Mesenteric fat pad (tissue), 1 donor: ENCODE measurements at places on chromosomes 4 and X. TPM values are rescaled to one million over a fixed set of nuclear protein-coding genes. Genes with fewer than 3 reads are reported as not detected.

- DNase-seq, result no peak
Observed at GRCh38 chr4:130573742-130574141, 1477.8 kb downstream of the C4orf33 start.

GRCh38 chr4:139392797-139393196 lies 61.1 kb upstream of the RAB33B start:
- no peak for DNase-seq

Gene CXCL1
- total RNA-seq, result 9.5 TPM

GRCh38 chr4:10013722-10014121 lies 7.6 kb downstream of the SLC2A9 start:
- DNase-seq, result no peak

GRCh38 chr4:59222221-59222620 lies 1977.9 kb upstream of the ADGRL3 start:
- no peak for DNase-seq

DNA sequence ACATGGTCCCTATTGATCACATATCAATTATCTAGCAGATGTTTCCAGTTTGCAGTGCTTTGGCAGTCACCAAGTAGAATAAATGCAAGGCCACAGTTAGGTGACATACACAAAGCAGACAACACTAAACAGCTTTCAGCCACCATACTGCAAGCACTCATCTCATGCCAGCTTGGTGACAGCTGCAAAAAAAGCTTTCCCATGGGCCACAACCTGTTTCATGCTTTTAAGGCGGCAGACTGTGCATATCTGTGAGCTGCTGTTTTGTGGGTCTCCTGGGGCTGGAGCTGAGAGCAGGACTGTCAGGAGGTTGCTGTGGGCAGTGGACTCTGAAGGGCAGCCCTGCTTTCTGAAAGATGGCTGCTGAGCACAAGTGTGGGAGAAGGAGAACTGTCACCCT lies 82.6 kb downstream of the FHDC1 start:
- no peak for DNase-seq

GRCh38 chr4:16302648-16303047 lies 76.4 kb upstream of the TAPT1 start:
- DNase-seq, result no peak

Gene CFI
- 21.9 TPM for total RNA-seq

DNA sequence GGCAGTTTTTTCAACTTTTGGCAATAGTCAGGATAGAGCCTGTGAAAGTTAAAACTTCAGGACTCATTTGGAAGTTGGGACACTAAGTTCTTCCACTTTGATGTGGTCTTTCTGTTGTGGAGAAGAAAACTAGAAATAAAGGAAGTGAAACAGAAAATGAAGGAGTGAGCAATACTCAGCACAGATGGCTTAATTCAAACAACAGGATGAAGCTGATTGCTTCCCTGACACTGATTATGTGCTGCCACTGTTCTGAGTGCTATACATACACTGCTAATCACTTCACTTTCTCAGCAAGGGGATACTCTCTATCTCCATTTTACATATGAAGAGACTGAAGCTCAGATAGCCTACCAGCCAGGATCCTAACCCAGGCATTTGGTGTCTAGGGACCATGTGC lies 235.1 kb upstream of the CPEB2 start:
- no peak for DNase-seq

Gene ARX
- total RNA-seq, result not detected

DNA sequence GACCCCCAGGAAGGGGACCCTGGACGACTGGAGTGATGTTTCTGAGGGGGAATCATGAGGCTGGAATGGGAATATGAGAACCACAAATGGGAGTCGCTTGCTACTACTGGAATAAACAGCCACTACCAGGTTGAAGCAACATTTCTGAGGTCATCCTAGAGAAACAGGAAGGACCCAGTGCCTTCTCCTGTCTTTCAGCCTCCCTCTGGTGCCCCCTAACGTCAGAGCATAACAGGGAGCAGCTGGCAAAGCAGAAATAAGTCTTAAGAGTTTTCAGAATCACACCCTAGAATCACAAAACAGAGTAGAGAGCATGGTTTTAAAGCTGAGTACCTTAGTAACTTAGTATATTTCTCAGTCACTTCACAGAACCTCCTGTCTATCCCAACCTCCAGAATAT lies 347.8 kb upstream of the PITX2 start:
- DNase-seq, result no peak

- no peak for DNase-seq
Observed at GRCh38 chr4:958696-959337, 14.6 kb downstream of the DGKQ start.

DNA sequence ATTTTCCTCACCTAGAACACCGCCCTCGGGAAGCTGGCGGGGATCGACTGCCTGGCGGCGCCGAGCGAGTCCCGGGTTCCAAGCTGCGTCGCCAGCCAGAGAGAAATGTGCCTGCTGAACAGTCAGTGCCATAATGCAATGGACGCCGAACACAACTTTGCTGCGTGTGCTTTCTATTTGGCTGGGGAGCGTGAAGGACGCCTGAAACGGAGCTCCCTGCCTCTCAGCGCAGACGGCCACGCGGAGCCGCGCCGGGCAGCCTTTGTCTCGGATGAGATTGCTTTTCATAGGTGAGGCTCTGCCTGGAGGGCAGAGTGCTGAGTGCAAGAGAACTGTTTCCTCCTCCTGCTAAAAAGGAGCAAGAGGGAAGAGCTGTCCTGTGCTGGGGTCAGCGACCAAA lies 107.7 kb upstream of the BCOR start:
- DNase-seq, result no peak

Gene PLAC8
- 9.5 TPM for total RNA-seq

Gene TXK
- total RNA-seq, result 1.6 TPM

DNA sequence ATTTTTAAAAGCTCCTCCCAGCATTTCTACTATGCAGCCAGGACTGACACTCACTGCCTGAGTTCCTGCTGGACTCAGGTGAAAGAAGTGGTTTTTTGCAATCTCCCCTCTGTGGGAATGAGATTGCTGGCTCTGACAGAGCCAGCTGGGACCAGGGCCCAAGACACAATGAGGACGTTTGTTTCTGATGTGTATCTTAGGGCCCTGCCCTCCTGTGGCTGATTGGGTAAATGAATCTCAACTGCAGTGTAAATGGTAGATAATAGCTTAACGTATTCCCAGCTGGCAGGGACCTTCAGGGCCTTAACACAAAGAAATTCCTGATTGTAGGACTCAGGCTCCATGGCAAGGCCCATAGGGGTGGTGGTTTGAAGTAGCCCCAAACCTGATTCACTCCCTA lies 85.8 kb upstream of the PRPS1 start:
- no peak for DNase-seq

GRCh38 chr4:131098976-131099375 lies 2003.0 kb downstream of the C4orf33 start:
- DNase-seq, result no peak

Gene KDM6A
- 28.4 TPM for total RNA-seq

DNA sequence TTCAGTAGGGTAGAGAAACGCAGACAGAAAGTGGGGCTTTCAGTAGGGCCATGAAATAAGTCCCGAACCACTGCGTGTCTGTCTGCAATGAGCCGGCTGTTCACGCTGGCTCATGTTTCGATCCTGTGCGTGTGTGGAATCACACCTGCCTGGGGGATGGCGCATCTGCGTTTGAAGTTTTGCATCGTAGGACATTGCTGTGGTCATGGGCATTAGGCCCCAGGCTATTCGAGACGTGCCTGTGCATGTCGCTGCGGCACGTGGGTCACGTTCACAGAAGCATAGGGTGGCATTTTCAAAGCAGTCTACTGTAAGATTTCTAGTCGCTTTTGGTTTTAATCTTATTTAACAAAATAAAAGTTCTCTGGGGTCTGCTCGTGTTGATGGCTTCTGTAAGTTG lies 25.5 kb upstream of the HGFAC start:
- DNase-seq, result no peak

GRCh38 chrX:140765043-140765784 lies 55.7 kb downstream of the LINC00632 start:
- DNase-seq, result no peak

DNA sequence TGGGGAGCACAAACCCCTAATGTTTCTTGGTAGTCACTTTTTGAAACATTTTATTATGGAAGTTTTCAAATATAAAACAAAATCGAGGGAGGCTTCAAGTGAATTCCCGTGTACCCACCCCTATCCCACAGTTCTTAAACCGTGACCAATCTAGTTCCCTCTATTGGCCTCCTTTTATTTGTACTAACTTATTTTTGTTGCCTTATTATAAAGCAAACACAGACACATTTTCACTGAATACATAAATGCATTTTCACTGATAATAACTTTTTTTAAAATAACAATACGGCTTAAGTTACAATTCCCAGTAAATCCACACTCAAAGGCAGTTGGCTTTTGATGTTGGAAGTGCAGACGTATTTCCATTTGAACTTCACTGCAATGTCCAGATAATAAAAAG lies 9.3 kb downstream of the HMX1 start:
- no peak for DNase-seq

Gene ESX1
- total RNA-seq, result not detected

Gene ENPP6
- total RNA-seq, result not detected

- DNase-seq, result no peak
Observed at GRCh38 chr4:4396628-4397440, 9.9 kb downstream of the NSG1 start.

Gene AWAT2
- not detected for total RNA-seq

GRCh38 chrX:111886678-111887077 lies 10.7 kb downstream of the TRPC5OS start:
- DNase-seq, result no peak

DNA sequence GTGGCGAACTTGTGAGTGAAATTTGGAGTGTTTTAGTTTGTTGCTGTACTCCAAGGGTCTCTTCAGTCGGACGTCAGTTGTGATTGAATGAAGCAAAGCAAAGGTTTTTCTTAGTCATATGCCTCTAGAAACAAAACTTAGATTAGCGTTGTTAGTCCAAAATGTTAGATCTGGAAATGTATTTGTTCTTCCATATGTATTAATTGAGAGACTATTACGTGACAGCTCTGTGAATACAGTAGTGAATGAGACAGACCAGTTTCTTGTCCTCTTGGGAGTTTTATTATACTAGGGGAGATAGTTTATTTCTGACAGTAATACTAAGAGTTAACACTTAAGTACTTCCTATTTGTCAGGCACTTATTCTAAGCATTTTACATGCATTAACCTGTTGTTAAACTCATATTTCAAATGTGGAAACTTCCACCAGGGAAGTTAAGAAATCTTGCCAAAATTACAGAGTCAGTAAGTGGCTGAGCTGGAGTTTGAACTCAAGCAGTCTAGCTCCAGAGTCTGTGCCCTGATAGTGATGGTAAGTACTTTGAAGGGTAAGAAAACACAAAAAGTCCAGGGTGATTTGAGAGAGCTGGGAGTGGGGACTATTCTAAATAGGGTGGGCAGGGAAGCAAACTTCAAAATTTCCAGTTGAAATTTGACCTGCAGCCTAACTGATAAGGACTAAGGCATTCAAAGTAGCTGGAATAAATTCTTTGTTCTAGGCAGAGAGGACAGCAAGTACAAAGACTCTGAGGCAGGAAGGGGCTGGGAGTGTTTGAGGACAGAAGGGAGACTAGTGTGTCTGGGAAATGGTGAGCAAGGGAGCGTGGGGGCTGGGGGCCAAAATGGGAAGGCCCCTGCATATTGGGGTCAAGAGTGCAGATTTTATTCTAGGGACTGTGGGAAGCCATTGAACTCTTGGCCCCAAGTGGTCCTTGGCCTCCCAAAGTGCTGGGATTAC lies 17.0 kb downstream of the ADD1 start:
- DNase-seq, result no peak

DNA sequence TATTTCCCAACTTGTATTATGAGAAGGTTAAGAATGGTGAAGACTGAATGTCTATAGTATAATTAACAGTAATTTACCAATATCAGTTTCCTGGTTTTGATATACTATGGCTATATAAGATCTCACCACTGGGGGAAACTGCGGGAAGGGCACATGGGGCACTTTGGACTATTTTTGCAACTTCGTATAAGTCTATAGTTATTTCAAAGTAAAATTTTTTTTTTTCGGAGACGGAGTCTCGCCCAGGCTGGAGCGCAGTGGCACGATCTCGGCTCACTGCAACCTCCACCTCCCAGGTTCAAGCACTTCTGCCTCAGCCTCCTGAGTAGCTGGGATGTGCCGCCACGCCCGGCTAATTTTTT lies 46.1 kb downstream of the CXorf58 start:
- DNase-seq, result no peak

- no peak for DNase-seq
Observed at GRCh38 chr4:67035986-67036385, 509.3 kb downstream of the CENPC start.

GRCh38 chrX:15913146-15913545 lies 58.5 kb upstream of the AP1S2 start:
- no peak for DNase-seq

- no peak for DNase-seq
Observed at GRCh38 chr4:57504139-57504538, 394.0 kb upstream of the IGFBP7 start.

Gene SMAD1
- total RNA-seq, result 14.7 TPM

Gene ARMCX4
- total RNA-seq, result 10.1 TPM

DNA sequence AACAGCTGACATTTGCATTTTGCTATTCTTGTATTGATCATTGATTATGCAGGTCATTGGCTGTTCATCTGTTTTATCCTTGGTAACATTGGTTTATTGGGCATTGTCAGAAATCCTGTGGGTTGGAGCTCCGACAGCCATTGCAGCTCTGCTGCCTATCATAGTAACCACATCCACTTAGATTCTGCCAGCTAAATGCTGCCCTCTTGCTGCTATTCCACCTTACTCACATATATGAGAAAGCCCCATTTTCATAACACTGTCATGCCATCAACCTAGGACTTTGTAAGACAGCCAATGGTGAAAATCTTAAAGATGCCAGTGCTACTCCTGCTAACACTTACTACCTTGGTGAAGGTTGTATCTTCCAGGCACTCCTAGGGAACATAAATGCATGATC lies 187.3 kb upstream of the CXCL13 start:
- no peak for DNase-seq

Gene HOPX
- 3.2 TPM for total RNA-seq

DNA sequence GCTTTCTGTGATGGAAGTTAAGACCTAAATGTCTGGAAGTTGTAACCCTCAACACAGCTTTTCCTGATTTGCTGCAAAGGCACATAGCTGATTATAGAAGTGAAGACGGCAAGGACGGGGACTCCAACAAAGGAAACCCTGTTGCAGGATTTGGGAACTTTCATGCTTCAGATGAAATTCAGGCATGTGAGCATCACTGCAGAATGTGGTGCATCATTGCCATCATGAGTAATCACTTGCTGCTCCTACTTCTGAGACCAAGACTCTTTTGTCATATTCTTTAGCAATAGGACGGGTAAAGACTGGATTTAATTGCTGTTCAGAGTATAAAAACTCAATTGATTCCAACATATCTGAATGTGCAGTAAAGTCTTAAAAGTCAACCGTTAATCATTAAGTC lies 35.8 kb downstream of the YIPF6 start:
- no peak for DNase-seq

GRCh38 chr4:21451032-21451431 lies 497.5 kb downstream of the KCNIP4 start:
- DNase-seq, result no peak
